ENCODE measurements at places on chromosomes 5 and 9. TPM values are rescaled to one million over a fixed set of nuclear protein-coding genes. Genes with fewer than 3 reads are reported as not detected.

Gene CMYA5
- total RNA-seq: 0.10 TPM

Gene FOXD4L6
- not detected for total RNA-seq

Gene IL9
- total RNA-seq: not detected

Gene KIF27
- 10.0 TPM for total RNA-seq

Gene GFI1B
- 0.85 TPM for total RNA-seq

Gene PCDHA8
- total RNA-seq: not detected

Gene PCDHGB4
- 1.8 TPM for total RNA-seq

DNA sequence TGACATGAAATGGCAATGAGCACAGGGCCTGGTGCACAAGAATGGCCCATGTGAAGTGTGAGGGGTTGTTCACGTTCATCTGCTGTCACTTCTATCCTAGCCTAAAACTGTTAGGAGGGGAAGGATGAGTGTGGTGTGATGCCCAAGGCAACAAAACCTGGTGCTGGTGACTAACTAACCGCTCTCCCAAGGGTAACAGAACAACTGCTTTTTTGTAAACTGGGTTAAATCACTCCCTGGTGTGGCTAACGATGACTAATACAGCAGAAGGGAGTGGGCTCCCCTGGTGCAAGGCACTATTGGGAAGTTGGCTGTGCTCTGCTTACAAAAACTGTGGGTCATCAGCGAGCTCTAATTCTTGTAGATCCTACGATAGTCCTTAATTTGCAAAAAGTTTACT is 103.2 kb upstream of the VCAN start:
- no peaks in the 10 kb centered on the region for H3K4me1 ChIP-seq
- no peak for DNase-seq
- H3K4me3 ChIP-seq: no peak overlapping the region
- no peaks in the 10 kb centered on the region for H3K27me3 ChIP-seq

GRCh38 chr5:170985486-170985885 is 123.7 kb downstream of the RANBP17 start:
- no peaks in the 10 kb centered on the region for H3K27me3 ChIP-seq
- H3K4me1 ChIP-seq: no peaks in the 10 kb centered on the region
- no peaks in the 10 kb centered on the region for H3K36me3 ChIP-seq
- H3K27ac ChIP-seq: no peak overlapping the region

DNA sequence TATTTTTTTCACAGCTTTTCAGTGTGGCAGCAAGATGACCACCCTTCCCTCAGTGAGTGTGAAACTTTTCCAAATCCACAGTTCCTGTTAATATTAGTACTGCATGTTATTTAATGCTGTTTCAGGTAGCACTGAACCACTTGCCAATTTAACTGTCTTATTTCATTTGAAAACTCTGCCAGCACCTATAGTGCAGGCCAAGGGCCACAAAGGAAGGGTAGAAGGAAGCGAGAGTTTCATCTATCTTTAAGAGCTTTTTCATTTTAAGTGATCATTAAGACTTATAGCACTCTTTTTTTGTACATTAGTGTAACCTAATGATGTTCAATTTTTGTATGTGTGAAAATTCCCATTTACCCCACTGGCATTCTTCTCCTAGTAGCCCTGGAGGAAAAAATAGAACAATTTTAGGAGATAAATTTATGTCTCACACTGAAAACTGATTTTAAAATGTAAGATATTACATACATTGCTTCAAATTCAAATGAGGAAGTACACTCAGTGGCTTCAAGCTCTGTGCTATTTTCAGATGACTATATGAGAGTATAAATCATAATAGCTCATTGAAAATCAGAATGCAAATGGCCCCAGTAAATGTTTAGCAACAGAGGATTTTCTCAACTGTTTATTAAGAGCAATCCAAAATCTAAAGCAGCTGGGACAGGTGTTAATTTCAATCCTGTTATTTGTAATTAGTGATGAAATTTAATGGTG is 820.5 kb downstream of the PTPRD start:
- H3K36me3 ChIP-seq: no peaks in the 10 kb centered on the region
- DNase-seq: no peak
- no peak overlapping the region for H3K4me3 ChIP-seq
- H3K27ac ChIP-seq: no peak overlapping the region

GRCh38 chr9:94164806-94165549 is 80.7 kb downstream of the PTPDC1 start:
- H3K27me3 ChIP-seq: no peaks in the 10 kb centered on the region
- peak overlapping the region; percentile 66 for H3K4me3 ChIP-seq
- peaks cover 30% of the 10 kb centered on the region for H3K4me1 ChIP-seq
- peaks cover 3% of the 10 kb centered on the region for H3K36me3 ChIP-seq
- peak overlapping the region; percentile 99 for H3K27ac ChIP-seq
- DNase-seq: no peak

DNA sequence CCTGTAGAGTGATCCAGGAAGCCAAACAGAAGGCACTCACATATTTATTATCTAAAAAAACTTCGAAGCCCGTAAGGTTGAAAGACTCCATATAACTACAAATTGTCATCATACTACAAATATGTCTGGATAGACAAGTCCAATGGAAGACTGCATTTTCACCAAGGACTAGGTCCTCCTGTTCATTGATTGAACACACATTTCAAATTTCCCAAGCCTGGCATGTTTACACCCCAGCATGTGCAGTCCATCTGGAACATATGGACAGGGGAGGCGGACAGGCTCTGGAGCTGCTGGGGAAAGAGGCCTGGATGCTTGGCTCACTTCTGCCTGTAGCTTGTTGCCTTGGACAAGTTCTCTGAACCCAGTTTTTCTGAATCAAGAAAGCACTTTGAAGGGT is 378.7 kb downstream of the ENC1 start:
- no peak overlapping the region for H3K27ac ChIP-seq
- DNase-seq: no peak
- H3K4me1 ChIP-seq: no peaks in the 10 kb centered on the region

DNA sequence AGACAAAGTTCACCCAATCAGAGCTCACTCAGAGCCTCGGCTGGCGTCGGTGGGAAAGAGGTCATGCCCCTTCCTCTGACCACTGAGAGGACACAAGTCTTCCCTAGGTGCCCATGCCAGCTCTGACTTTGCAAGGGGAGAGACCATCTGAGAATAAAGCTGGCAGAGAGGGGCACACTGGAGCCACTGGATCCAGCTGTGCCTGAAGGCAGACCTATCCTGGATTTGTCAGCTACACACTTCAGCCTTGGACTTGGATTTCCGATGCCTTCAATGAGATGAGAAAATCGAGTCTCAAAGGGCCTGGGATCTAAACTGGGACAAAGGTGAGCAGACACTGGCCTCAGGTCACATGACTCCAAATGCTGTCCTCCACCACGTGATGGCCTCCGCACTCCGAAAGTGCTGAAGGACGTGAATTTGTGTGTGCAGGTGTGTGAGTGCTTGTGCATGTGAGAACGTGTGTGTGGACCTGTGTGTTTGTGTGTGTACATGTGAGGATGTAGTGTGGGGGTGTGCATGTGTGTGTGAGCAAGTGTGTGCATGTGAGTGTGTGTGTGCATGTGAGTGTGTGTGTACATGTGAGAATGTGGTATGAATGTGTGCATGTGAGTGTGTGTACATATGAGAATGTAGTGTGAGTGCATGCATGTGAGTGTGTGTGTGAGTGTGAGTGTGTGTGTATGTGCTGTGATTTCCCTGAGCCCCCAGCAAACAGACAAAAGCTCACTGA is 37.9 kb downstream of the BARX1 start:
- H3K27me3 ChIP-seq: peaks cover 4% of the 10 kb centered on the region
- no peak overlapping the region for H3K4me3 ChIP-seq
- no peaks in the 10 kb centered on the region for H3K36me3 ChIP-seq
- no peaks in the 10 kb centered on the region for H3K4me1 ChIP-seq
- DNase-seq: no peak

GRCh38 chr5:19125956-19126713 is 861.9 kb downstream of the CDH18 start:
- no peak overlapping the region for H3K27ac ChIP-seq
- no peaks in the 10 kb centered on the region for H3K27me3 ChIP-seq
- no peaks in the 10 kb centered on the region for H3K4me1 ChIP-seq
- H3K36me3 ChIP-seq: no peaks in the 10 kb centered on the region
- DNase-seq: no peak
- no peak overlapping the region for H3K4me3 ChIP-seq

GRCh38 chr9:124000161-124000783 is 11.3 kb upstream of the LHX2 start:
- no peak overlapping the region for H3K27ac ChIP-seq
- H3K4me3 ChIP-seq: no peak overlapping the region
- H3K27me3 ChIP-seq: peaks cover 80% of the 10 kb centered on the region
- no peaks in the 10 kb centered on the region for H3K36me3 ChIP-seq
- DNase-seq: peak; percentile 56
- peaks cover 52% of the 10 kb centered on the region for H3K4me1 ChIP-seq

Data from B cell (primary cell).